ENCODE measurements at places on chromosomes 12 and 14.

GRCh38 chr12:21677622-21678277 is 20.1 kb upstream of the LDHB start:
- no peak for DNase-seq

- DNase-seq, result no peak
Measured at GRCh38 chr12:3717283-3717898, 35.5 kb downstream of the CRACR2A start.

- no peak for DNase-seq
Measured at GRCh38 chr12:109192358-109192757, 76.0 kb downstream of the ACACB start.

DNA sequence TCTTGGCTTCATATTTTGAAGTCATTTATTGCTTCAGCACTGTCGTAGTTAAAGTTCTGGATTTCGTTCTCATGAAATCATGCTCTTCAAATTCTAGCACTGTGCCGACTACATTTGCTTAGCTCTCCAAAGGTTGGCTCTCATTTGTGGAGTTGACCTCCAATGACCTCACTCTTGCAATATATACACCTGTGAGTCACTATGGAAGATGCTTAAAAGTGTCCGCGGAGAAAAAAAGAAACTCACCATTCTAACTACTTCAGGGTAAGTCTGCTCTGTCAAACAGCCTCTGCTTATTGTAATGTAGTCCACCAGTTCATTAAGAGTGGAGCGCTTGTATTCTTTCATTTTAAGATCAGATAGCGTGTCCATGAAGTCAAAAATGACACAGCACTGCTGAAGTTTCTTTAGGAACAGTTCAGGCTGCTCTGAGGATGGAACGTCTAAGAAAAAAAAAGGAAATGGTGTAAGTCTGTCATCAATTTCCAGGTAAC is 89.7 kb downstream of the PPP2R5E start:
- DNase-seq, result no peak

GRCh38 chr12:9922429-9922828 is 9.7 kb downstream of the CLEC2A start:
- no peak for DNase-seq

DNA sequence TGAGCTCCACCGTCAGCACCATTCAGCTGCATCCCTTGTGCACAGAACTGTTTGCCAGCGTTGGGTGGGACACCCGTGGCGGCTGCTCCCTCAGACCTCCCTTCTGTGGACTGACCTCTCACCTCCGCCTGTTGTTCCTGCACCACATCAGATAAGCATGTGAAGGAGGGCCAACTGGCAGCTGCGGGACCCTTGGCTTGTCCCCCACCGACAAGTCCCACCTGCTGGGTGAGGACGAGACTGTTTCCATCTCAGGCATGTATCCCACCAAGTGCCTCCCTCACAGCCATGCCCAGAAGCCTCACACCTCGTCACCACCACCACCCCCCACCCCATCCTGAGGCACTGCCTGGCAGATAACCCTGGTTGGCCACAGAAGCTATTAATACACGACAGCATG is 18.6 kb upstream of the TEAD4 start:
- no peak for DNase-seq

- peak; percentile 47 for DNase-seq
Measured at GRCh38 chr14:24080888-24081738, 9.8 kb downstream of the CPNE6 start.

DNA sequence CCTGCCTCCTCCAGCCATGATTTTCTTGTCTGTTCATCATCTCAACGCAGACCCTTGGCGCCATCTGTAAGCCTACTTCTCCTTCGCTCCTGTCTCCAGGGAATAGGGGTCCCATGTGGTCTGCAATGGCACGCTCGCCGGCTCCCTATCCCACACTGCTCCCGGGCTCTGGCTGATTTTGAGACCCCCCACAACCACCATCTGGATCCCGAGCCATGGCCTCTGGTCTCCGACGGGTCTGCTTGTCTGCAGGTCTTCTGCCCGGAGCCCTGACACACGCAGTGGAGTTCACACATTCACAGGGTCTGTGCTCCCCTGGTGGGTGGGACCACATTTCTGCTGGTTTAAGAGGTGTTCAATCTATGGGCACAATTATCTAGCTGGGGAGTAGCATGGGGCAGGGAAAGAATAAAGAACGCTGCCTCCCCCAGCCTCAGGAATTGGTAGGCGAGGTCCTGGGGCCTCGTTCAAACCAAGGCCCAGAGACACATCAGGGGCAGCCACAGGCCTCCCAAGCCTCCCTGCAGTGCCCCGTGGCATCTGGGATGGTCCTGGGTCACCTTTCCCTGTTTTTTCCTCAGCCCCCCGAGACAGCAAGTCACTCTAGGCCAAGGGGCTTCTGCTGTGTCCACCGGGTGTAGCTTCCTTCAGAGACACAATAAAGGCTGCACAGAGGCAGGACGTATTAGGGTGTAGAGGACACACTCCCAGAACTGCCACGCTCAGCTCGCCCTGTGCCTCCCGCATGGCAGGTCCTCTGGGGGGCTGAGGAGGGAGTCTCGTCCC is 21.5 kb downstream of the FZD10 start:
- DNase-seq, result no peak

- no peak for DNase-seq
Measured at GRCh38 chr12:53160000-53160399, 20.5 kb upstream of the ZNF740 start.

GRCh38 chr12:80917651-80918050 is 20.1 kb downstream of the LIN7A start:
- no peak for DNase-seq

- no peak for DNase-seq
Measured at GRCh38 chr12:47797441-47797840, 22.3 kb downstream of the HDAC7 start.

DNA sequence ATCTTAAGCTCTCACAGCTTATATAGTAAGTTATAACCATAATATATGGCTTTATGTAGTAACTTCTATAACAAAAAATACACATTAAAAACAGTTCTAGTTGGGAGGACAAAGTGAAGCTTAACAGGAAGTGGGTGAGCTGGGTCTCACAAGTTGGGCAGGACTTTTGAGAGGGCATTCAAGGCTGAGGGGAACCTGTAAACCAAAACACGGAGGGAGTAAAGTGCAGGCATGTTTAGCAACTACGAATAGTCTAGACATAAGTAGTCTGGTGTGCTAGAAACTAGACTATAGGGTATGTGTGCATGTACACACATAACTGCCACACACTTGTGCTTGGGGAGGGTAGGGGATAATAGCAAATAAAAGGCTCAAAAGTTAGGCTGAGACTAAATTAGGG is 14.2 kb upstream of the NEK9 start:
- peak; percentile 13 for DNase-seq

GRCh38 chr12:132537049-132537448 is 47.1 kb downstream of the FBRSL1 start:
- no peak for DNase-seq
